ENCODE measurements at places on chromosomes 1 and 21. TPM values are rescaled to one million over a fixed set of nuclear protein-coding genes. Genes with fewer than 3 reads are reported as not detected.

Gene BGLAP
- total RNA-seq, result not detected

Gene RGS8
- total RNA-seq, result not detected

Gene C1orf226
- total RNA-seq, result under 0.01 TPM

Gene UBXN10
- not detected for total RNA-seq

Gene PUSL1
- 10.9 TPM for total RNA-seq

Gene NBPF10
- 1.4 TPM for total RNA-seq

Gene PDE9A
- 0.90 TPM for total RNA-seq

Gene ERICH3
- total RNA-seq, result not detected

Gene C1orf105
- not detected for total RNA-seq

Gene MATN1
- total RNA-seq, result 0.56 TPM

Gene MPL
- total RNA-seq, result not detected

Gene SPRR4
- total RNA-seq, result not detected

Gene HSD3B2
- total RNA-seq, result not detected

Gene FHAD1
- not detected for total RNA-seq

Gene RGSL1
- total RNA-seq, result not detected

Gene LRRC39
- total RNA-seq, result 0.36 TPM

Gene DAP3
- 48.6 TPM for total RNA-seq

Gene ZNF697
- 14.4 TPM for total RNA-seq

Gene RHEX
- not detected for total RNA-seq

Gene C1orf74
- 4.3 TPM for total RNA-seq

Gene PTCH2
- under 0.01 TPM for total RNA-seq

Gene ADGRB2
- 2.2 TPM for total RNA-seq

Gene ZNF648
- not detected for total RNA-seq

Gene GPR37L1
- total RNA-seq, result not detected

Gene TMCC2
- 2.0 TPM for total RNA-seq

Gene ANKRD65
- total RNA-seq, result not detected

Gene ASTN1
- total RNA-seq, result under 0.01 TPM

Gene CHAF1B
- total RNA-seq, result 4.7 TPM

Gene TRIM67
- not detected for total RNA-seq

Gene CFAP107
- total RNA-seq, result not detected

Gene C4BPB
- not detected for total RNA-seq

Gene GNG5
- 36.4 TPM for total RNA-seq

Gene ATP1A2
- total RNA-seq, result under 0.01 TPM

Gene PCBP3
- total RNA-seq, result 2.5 TPM

Gene TMEM200B
- 4.8 TPM for total RNA-seq

Gene IGFN1
- total RNA-seq, result not detected

Gene TBX19
- 0.28 TPM for total RNA-seq

Gene ECM1
- 17.2 TPM for total RNA-seq

Gene HAO2
- not detected for total RNA-seq

Gene RERE
- 15.8 TPM for total RNA-seq

Gene SPRR2G
- not detected for total RNA-seq

Gene KCNJ10
- not detected for total RNA-seq

Gene FAM229A
- 0.36 TPM for total RNA-seq

Gene LCE7A
- not detected for total RNA-seq

Gene FMO1
- not detected for total RNA-seq

Gene PPM1J
- total RNA-seq, result 1.4 TPM

Gene GBP6
- not detected for total RNA-seq

Gene GSTM5
- total RNA-seq, result 0.28 TPM

Gene NEGR1
- 13.1 TPM for total RNA-seq

Gene SH2D5
- total RNA-seq, result 7.2 TPM

Gene CFHR5
- total RNA-seq, result not detected

Gene CFHR1
- not detected for total RNA-seq

Gene TSPAN2
- 0.83 TPM for total RNA-seq

Gene ZNF695
- 1.1 TPM for total RNA-seq

Gene MMEL1
- total RNA-seq, result under 0.01 TPM

Data from IMR-90 (cell line).